ENCODE measurements at places on chromosomes 1 and 21.
A peak's percentile ranks its signal among the peaks of the same experiment; 100 is the strongest.

DNA sequence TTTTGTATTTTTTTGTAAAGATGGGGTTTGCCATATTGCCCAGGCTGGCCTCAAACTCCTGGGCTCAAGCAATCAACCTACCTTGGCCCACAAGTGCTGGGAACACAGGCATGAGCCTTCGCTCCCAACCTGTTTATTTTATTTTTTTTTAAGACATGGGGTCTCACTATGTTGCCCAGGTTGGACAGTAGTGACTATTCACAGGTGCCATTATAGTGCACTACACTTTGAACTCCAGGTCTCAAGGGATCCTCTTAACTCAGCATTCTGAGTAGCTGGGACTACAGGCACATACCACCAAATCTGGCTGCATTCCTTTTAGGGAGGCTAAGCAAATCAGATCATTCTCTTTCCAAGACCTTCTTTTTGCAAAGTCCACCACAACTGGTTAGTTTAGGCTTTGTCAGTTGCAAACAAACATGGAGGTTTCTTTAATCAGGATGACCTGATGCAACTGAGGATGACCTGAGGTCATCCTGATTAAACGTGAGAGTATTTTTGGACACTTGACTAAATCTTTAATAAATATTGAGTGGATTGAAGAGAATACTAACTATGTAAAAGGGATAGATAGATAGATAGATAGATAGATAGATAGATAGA lies 30.0 kb upstream of the RALGPS2 start:
- DNase-seq, result no peak

GRCh38 chr1:172350856-172351255 lies 69.6 kb upstream of the C1orf105 start:
- DNase-seq, result no peak

- DNase-seq, result no peak
These were observed 2.2 kb upstream of the TOR1AIP2 start for GRCh38 chr1:179879797-179880196.

DNA sequence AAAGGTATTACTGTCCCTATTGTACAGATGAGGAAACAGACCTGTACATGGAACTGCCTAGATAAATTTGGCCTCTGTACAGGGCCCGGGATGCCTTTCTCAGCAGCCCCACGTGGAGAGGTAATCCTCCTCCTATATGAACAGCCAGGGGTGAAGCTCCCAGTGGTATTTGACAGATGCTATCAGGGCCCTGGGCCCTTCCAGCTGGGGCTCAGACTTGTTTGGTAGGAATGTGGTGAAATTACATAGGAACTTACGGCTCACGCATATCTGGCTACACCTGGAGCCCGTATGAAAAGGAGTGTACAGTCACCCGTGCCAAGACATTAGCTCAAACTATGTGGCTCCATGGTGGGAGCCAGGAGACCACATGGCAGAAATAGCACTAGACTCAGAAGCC lies 24.8 kb upstream of the TCEA3 start:
- no peak for DNase-seq

DNA sequence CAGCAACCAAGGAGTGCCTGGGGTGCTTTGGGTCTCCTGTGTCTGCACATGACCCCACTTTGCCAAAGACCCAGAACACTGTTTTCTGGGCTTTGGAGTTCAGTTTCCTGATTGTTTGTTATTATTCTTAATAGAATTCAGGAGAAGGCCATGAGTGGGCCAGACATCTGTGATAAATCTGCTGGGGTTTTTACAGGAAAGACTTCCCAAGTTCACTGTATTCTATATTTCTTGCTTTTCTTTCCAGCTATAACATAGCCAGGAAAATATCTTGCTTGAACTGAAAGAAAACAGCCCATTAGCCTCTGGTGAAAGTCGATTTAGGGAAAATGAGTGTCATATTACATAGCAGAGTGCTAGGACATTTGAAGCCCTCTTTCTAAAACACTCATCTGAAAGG lies 345.1 kb upstream of the USP24 start:
- no peak for DNase-seq

DNA sequence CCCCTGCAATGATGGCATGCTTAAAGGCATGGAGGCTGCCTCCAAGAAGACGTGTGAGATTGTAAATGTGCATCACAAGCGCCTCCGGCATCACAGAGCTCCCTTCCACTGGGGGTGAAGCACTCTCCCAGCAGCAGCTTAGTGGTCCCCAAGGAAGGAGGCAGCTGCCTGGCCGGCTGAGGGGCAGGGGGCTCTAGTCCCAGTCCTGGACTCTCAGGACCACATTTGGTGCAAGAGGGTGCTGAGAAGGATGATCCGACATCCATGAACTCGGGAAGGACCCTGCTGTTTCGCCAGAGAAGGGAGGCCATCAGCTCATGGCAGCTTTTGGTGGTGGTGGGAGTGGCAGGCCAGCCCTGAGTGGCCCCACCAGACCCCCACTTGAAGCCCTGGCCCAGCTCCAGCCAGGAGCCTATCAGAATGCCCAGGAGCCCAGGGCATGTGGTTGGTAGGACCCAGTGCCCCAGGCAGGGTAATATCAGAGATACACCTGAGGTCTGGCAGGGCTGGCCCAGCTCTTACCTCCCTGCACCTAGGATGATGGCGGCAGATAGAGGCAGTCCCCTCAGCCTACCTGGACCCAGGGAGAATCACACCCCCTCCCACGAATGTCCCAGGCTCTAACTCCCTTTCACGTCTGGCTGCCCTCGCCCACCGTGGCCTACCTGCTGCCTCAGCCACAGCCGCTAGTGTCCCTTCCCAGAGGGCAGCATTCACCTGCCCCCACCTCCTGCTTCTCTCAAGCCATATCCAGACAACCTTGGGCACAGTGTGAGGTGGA lies 2.4 kb upstream of the WNT9A start:
- DNase-seq, result no peak

DNA sequence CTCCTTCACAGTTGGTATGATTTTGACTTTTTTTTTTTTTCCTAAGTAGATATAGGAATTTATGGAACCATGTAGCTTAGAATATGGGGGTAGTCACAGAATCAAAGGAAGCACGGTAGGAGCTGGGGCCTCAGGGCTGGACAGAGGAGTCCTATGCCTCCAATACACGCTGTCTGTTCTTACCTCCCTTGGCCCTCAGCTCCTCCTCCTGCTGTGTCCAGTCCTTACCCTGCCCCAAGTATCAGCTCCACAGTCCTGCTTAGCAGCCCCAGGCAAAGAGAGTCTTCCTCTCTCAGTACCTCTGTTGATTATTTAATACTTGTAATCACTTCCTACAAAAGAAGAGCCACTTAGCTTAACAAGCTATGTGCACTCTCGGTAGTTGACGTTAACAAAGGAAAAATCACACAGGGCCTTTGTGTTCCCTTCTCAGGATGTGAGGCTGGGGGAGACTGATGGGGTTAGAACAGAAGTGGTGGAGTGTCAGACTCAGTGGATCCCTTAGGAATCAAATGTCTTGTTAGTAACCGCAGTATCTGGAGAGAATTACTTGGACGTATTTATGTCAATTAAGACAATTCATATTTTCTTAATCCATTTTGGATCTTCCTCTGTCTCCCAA lies 292.3 kb downstream of the HHAT start:
- DNase-seq, result no peak

- no peak for DNase-seq
These were observed 590.4 kb upstream of the PLXNA2 start for GRCh38 chr1:208834381-208835096.

- no peak for DNase-seq
These were observed 669 bp downstream of the KCNQ4 start for GRCh38 chr1:40784141-40784770.

- DNase-seq, result no peak
These were observed 41.9 kb downstream of the CHML start for GRCh38 chr1:241598249-241598648.

DNA sequence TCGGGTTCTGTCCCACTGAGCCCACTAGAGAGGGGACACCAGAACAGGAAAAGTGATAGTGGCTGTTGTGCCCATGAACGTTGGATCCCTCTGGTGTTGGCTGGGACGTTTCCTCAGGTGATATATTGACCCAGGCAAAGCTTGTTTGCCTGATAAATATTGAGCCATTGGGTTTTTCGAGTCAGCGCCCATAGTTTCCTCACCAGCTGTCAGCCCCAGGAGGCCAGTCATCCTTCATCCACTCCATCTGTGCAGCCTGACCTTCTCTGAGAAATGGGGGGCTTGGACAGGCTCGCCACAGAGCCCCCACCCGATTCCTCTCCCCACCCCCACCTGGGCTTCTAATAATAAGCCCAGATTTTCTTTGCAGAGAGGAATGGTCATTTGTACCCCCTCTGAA lies 13.3 kb downstream of the DISP3 start:
- no peak for DNase-seq

- DNase-seq, result no peak
These were observed 43.5 kb downstream of the CHML start for GRCh38 chr1:241596633-241597032.

DNA sequence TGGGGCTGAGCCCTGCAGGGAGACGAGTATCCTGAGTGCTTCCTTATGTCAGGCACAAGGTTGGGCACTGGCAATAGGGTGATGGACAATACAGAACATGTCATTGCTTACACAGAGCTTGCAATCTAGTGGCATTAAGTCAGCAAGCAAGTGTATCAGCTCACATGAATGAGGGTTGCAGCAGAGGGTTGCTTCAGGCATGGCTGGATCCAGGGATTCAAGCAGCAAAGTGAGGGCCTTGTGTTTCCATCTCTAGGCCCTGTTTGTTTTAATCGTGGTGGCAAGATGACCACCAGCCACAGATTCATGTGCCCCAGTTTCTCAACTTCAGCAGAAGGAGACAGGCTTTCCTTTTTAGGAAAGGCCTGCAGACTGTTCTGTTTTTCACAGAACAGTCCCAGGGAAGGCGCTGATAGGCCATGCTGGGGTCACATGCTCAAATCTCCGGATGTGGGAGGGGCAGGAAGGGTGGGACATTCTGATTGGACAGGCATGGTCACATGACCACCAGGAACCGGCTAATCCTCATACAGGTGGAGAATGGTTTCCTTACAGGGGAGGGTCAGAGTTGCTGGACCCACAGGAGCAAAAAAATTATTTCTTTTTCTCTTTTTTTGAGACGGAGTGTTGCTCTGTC lies 14.4 kb downstream of the PLOD1 start:
- DNase-seq, result no peak

- DNase-seq, result no peak
These were observed 127.0 kb downstream of the GREM2 start for GRCh38 chr1:240484804-240485443.

DNA sequence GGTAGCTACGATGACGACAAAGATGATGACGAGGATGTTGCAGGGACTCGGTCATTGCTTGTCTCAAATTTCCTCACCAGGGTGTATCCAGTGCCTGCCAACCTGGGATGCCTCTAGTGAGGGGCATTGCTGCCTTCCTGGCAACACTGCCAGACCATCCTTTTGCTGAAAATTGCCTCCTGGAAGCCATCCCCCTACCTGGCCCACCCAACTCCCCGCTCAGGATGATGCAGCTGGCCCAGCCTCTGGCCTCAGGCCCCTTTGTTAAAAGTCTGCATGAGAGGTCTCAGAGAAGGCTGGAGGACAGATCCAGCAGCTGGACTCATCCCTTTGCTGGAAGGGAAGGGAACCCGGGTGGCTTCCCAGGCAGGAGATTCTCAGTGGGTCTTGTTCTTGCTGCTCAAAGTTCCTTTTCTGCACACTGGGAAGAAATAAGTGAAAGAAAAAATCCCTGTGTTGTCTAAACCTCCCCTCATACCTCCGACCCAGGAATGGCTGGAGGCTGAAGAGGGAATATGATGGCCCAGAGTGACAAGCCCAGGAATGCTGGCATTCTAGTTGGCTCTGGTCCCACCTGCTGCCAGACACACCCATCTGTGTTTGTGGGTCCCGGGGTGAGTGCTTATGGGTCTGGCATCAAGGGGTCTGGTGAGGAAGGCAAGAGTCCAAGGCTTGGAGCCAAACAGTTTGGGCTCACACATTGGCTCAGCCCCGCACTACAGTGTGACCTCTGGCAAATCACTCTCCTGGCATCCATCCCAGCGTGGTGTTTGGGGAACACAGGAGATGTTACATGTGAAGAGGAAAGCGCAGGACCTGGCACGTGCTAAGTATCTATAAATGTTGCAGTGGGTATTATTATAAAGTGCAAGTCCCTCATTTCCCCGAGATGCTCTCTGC lies 6.7 kb upstream of the FNDC5 start:
- DNase-seq, result no peak

- DNase-seq, result no peak
These were observed 6.1 kb downstream of the STX12 start for GRCh38 chr1:27779122-27779521.

- no peak for DNase-seq
These were observed 65.3 kb downstream of the MEGF6 start for GRCh38 chr1:3546048-3546384.

- DNase-seq, result no peak
These were observed 319.8 kb upstream of the RRP15 start for GRCh38 chr1:217965156-217965786.

- DNase-seq, result no peak
These were observed 111.8 kb upstream of the PALMD start for GRCh38 chr1:99533909-99534637.

GRCh38 chr1:231903586-231904081 lies 277.0 kb downstream of the DISC1 start:
- no peak for DNase-seq

DNA sequence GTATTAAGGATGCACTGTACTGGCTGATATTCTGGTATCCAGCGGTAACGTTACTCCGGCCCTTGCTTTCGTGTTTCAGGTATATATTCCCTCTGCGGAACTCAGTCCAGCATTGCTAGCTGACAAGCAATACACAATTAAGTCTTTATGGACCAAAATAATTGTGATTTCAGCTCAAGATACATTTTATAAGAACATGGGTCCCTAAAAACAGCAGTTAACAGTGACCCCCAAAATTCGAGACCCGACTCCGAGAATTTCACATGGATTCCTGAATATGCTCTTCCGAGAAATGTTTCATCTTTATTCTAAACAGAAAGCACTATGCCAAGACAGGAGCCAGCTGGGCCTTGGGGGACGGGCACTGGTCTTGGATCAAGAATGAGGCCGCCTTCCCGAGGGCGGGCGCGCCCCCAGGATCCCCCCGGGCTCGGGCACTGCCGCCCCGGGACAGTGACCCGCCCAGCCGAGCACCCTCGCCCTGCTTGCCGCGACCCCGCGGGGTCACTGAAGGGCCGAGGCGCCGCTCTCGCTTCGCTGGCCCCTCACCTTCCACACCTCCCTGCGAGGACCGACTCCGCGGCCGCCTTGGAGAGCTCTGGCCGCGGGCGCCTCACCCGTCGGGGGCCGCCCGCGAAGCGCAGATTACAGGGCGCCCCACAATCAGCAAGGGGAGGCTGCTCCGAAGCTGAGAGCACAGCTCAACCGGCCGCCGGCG lies 610 bp downstream of the SCYL3 start:
- no peak for DNase-seq

DNA sequence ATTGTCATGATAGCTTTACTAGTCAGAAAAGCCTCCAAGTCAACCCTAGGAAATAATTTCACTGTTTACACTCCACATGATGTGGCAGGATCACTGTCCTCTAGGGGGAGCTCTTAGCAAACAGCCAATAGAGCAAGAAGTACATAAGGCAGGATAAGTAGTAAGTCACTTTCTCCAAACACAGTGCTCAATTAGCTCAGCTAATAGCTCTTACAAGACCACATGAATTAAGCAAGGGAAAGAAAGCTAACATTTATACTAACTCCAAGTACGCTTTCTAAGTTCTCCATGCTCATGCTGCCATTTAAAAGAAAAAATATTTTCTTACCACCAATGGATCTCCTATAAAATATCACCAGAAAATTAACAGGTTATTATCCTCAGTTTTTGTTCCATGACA lies 66.9 kb upstream of the LRIF1 start:
- peak; percentile 26 for DNase-seq

All from T follicular helper cell (primary cell).